NCI-H1694 treated with DMSO at 0.1 percent for 48 hours (cell line): ENCODE measurements at places on chromosomes 12 and 14.
A peak's percentile ranks its signal among the peaks of the same experiment; 100 is the strongest.

GRCh38 chr12:104333692-104334255 is 30.2 kb downstream of the EID3 start:
- DNase-seq, result no peak

DNA sequence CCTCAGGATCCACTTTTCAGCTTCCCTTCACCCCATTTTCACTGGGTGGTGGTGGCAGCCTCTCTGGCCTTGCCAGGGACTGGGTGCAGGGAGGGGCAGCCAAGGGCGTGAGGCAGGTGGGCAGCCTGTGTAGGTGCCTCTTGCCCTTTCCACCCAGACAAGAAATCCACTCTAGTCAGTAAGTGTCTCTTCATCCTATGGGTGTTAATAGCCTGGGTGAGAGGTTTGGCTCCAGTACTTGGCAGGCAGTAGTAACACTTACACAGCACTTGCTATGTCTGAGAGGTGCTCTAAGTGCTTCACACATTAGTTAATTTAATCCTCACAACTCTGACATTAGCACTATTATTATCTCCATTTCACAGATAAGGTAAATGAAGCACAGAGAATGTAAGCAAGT is 171.9 kb downstream of the EMP1 start:
- DNase-seq, result no peak

DNA sequence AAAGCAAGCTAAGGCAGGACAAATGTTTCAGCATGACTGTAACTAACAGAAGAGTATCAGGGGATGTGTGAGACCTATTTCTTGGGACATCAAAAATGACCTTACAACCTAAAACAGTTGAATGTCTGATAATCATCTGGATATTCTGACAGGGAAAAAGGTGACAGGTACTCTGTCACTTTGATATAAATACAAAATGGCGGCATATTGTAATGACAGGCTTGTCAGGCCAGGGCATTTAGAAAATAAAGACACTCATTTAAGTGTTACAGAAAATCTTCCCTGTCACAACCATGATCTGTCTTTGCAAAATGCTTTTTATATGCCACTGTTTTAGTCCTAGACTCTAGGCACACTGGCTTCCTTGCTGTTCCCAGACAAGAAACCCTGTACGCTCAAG is 1033.3 kb upstream of the FLRT2 start:
- no peak for DNase-seq

- no peak for DNase-seq
Observed at GRCh38 chr12:94152292-94153078, 4.1 kb downstream of the PLXNC1 start.

DNA sequence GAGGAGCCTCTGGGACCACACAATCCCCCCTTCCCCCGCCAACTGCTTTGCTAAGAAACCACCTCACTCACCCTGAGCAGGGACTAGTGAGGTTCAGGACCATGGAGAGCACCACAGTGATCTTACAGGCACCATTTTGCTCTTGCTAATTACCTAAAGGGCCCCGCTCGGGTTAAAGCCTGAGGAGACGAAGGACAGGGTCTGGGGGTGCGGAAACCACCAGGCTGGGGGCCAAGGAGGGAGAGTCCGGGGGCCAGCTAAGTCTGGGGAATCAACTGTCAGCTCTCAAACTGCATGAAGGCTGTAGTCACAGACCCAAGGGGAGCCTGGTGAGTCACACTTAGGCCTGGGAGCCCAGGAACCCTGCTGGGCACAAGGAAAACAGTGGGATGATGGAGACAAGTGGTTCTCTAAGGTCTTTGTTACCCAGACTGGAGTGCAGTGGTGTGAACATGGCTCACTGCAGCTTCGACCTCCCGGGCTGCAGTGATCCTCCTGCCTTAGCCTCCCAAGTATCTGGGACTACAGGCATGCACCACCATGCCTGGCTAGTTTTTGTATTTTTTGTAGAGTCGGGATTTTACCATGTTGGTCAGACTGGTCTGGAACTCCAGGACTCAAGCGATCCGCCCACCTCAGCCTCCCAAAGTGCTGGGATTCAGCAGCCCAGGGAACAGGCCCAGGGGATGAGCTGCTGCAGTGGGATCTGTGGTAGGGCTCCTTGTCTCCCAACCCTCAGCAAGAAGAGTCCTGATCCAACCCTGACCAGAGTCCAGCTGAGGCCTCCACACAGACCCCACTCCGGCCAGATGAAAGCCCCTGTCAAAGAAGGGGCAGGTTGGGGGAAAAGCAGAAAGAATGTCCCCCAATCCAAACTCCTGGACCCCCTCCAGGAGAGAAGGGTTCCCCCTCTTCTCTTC is 98.8 kb downstream of the CALM1 start:
- no peak for DNase-seq

DNA sequence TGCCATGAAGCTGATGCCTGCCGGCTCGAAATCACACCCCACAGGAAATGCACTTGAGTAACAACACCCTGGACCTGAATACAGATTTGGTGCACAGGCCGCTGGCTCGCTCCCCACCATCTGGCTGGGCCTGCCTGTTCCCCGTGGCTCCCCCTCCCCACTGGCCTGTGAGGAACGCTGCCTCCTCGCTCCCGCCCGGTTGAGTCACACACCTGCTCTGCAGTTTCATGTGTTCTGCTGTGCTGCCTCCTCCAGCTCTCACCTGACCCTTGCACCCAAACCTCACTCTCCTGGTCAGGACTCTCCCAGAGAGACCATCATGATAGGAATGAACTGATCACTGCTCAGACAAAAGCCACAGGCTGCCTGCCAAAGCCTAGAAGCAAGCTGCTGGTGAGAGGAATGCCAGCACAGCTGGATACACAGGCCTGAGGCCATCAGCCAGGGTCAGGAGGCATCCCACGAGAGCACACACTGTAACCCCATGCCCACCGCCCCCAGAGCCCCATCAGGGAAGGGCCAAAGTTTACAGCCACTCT is 3.8 kb upstream of the SIVA1 start:
- peak; percentile 97 for DNase-seq

DNA sequence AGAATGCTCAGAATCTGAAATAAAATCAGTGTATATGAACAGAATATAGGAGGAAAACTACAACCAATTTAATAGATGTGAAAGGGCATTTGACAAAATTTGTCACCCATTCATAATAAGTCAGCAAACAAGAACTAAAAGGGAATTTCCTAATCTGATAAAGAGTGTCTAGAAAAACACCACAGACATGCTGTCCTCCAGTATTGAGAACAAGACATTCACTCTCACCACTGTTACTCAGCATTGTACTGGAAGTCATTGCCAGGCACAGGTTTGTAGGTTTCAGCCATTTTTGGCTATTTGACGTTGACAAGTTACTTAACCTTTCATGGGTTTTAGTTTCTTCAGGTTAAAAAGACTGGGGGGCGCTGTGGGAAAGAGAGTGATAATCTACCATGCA is 13.2 kb downstream of the EIF2S1 start:
- no peak for DNase-seq

DNA sequence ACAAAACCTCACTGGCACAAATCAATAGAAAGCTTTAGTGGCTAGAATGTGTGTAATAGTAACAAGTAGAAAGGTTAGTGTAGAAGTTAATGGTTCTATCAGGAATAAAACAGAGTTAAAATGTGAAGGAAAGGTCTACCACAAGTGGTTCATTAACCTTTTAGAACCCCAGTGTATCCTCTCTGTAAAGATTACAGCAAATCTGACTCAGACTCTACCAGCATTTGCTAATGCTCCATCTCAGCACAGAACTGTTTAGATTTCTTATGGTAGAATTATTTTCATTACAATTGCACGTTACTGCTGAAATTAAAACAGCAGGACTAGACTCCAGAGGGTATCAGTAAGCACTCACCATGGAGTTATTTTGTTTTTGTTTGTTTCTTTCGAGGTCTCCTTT is 609.0 kb upstream of the LMO3 start:
- no peak for DNase-seq

DNA sequence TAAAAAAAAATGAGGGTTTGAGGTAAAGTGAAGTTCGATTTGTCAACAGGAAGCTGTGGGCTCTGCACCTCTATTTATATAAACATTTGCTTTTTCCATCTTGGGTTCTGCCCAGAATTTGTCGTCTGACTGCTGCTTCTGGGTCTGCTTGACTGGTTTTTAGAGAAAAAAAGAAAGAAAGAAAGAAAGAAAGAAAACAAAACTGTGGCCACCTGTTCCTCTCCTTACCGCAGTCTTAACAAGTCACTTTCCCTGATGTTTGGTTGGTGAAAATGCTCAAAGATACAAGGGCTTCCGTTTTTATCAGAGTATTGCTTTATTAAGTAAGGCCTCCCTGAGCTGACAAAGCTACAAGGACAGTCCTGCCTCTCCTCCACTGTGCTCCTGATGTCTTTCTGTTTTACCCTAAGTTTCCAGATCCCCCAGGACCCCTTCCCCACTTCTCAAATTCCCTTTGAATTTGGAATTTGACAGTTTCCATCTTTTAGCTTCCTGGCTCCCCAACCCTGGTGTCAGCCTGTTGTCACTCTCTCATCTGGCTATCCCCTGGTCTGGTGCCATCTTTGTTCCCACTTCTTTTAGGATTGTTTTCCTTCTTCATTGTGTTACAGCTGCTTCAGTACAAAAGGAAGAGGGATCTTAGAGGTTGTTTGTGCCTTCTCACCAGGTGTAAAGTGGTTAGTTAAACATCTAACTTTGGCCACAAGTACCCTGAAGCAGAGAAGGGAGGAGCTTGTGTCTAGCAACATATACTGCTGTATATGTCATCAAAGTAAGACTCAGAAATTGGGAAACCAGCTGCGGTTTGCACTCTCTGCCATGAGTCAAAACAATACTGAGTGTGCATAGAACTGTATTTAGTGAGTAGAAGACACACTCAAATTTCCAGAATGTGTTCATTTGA is 18.0 kb downstream of the MFAP5 start:
- DNase-seq, result no peak

- DNase-seq, result no peak
Observed at GRCh38 chr12:123293178-123293760, 21.6 kb upstream of the CDK2AP1 start.

GRCh38 chr14:101963656-101964296 is 597 bp upstream of the DYNC1H1 start:
- no peak for DNase-seq

GRCh38 chr12:123089140-123089539 is 61.8 kb downstream of the PITPNM2 start:
- DNase-seq, result no peak

- DNase-seq, result peak; percentile 91
Observed at GRCh38 chr14:66311990-66312389, 174.2 kb upstream of the CCDC196 start.

DNA sequence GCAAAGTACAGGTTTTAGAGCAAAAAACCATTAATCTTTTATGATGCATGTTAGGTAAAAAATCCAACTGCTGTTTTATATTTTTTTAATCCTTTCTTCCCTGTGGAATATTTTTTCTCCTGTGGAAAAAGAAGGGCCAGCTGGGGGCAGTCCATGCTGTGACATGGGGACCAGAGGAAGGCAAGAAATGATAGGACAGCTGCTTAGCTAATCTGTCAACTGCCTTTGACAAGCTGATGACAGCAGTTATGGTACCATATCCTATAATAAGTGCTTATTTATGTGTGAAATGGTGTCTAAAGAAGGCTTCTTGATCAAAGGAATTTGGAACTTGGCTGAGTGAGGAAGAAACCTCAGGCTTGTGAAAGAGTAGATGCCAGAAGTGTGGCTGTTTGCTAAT is 452.4 kb upstream of the NOVA1 start:
- no peak for DNase-seq

DNA sequence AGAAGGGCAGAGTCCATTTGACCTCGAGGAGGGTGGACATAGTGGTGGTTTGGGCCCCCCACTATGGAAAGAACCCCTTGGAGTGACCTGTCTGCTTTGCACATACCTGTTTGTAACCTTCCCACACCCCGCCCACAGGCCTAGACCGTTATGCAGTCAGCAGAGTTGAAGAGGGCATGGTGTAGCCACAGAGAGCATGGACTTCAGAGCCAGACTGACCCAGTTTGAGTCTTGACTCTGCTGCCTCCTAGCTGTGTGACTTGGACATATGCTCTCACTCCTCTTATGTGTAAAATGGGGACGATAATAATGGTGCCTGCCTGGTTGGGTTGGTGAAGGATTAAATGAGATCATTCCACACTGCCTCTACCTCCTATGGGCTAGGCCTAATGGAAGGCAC is 40.9 kb upstream of the NOS1 start:
- no peak for DNase-seq

GRCh38 chr12:24185782-24186181 is 236.3 kb upstream of the SOX5 start:
- DNase-seq, result no peak

DNA sequence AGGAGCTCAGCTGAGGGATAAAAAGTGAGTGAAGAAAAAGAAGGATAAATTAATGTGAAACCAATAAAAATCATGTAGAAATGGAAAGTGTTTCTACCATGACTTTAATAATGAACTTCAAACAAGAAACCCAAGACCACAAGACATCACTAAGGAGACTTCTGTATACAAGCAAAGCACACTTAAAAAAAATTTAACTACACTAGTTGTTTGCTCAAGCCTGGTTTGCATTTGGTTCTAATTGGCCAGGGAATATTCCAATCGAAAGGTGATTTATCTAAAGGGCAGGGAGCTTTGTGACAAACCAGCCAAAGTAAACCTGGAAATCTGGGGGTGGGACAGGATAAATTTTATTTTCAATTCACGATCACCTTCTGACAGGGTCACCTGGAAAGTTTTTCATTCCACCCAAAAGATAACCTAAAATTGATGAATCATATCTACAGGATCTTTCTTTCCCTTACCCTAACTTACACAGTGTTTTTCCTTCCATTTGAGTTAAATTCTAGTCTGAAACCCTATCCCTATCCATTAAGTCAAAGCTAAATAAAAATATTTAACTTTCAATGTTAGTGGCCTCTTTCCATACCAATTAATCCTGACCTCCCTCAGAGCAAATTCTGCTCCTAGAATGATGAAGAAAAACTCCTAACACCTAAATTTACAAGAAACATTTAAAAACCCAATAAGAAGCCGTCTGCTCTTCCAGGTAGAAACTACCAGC is 2.6 kb downstream of the EGLN3 start:
- DNase-seq, result no peak

DNA sequence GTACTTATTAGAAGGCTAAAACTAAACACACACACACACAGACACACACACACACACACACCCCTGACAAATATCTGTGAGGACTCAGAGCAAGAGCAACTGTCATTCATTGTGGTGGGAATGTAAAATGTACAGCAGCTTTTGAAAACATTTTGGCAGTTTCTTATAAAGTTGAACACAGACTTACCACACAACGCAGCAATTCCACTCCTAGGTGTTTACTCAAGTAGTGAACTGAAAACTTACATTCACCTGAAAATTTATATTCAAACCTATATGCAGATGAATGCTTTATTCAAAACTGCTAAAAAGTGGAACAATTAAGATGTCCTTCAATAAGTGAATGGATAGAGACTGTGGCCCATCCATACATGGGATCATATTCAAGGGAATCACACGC is 18.6 kb downstream of the ZNF605 start:
- DNase-seq, result no peak

DNA sequence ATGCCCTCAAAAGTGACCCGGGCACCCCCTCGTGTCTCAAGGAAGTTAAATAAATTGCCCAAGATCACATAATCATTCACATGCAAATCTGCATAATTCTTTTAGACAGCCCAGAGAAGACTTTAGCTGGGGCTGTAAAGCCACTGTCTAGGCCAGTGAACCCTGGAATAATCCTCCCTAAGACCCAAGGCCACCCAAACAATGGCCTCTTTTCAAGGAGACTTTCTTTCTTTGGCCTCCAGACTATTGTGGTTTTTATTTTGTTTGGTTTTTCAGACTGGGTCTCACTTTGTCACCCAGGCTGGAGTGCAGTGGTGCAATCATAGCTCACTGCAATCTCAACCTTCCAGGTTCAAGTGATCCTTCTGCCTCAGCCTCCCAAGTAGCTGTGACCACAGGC is 10.6 kb downstream of the SVOP start:
- DNase-seq, result no peak
